ENCODE measurements at places on chromosomes 6 and 20. TPM values are rescaled to one million over a fixed set of nuclear protein-coding genes. Genes with fewer than 3 reads are reported as not detected.

The CLPSL1 gene
- polyA plus RNA-seq: not detected

The ASIP gene
- polyA plus RNA-seq: 0.07 TPM

The EIF6 gene
- polyA plus RNA-seq: 186 TPM

The FAXC gene
- 4.8 TPM for polyA plus RNA-seq

The BPIFB4 gene
- polyA plus RNA-seq: not detected

The VIP gene
- polyA plus RNA-seq: 0.69 TPM

The LAMP5 gene
- polyA plus RNA-seq: 0.04 TPM

The NEURL2 gene
- 2.5 TPM for polyA plus RNA-seq

The ITPA gene
- 73.5 TPM for polyA plus RNA-seq

The BMP6 gene
- polyA plus RNA-seq: 0.55 TPM

The CRIP3 gene
- 0.40 TPM for polyA plus RNA-seq

The ZKSCAN4 gene
- polyA plus RNA-seq: 1.8 TPM

The CST5 gene
- polyA plus RNA-seq: not detected

The PET117 gene
- polyA plus RNA-seq: 7.5 TPM

The AK9 gene
- 2.4 TPM for polyA plus RNA-seq

The F13A1 gene
- polyA plus RNA-seq: 4.5 TPM

The SPDEF gene
- polyA plus RNA-seq: 0.08 TPM

The FHL5 gene
- polyA plus RNA-seq: 0.37 TPM

The SLC22A1 gene
- 0.13 TPM for polyA plus RNA-seq

The BAK1 gene
- 22.6 TPM for polyA plus RNA-seq

The UBE2C gene
- polyA plus RNA-seq: 53.1 TPM

The ZCCHC3 gene
- polyA plus RNA-seq: 5.7 TPM

The PRR18 gene
- polyA plus RNA-seq: not detected

The RIPOR3 gene
- 5.2 TPM for polyA plus RNA-seq

All from esophagus (tissue), 2 donors.